ENCODE measurements at places on chromosomes 1 and 21. TPM values are rescaled to one million over a fixed set of nuclear protein-coding genes. Genes with fewer than 3 reads are reported as not detected.

Gene SLC6A9
- polyA plus RNA-seq: not detected

Gene CRTC2
- polyA plus RNA-seq: 40.7 TPM

Gene TAF5L
- polyA plus RNA-seq: 7.8 TPM

Gene VANGL2
- polyA plus RNA-seq: 0.05 TPM

Gene CASP9
- polyA plus RNA-seq: 17.7 TPM

Gene EFNA1
- polyA plus RNA-seq: not detected

Gene SH3D21
- polyA plus RNA-seq: 0.51 TPM

Gene BRDT
- not detected for polyA plus RNA-seq

Gene GPR153
- polyA plus RNA-seq: not detected

Gene WDR64
- polyA plus RNA-seq: not detected

Gene TNFRSF18
- polyA plus RNA-seq: 8.4 TPM

Gene PHTF1
- polyA plus RNA-seq: 10.4 TPM

Gene LMOD1
- polyA plus RNA-seq: not detected

Gene NPL
- polyA plus RNA-seq: 5.7 TPM

Gene FAM229A
- polyA plus RNA-seq: 0.53 TPM

Gene FAM72D
- not detected for polyA plus RNA-seq

Gene SELE
- not detected for polyA plus RNA-seq

Gene PLEKHM2
- polyA plus RNA-seq: 13.7 TPM

Gene SPATA46
- polyA plus RNA-seq: not detected

Gene ORC1
- not detected for polyA plus RNA-seq

Gene AUNIP
- polyA plus RNA-seq: not detected

Gene OPRD1
- not detected for polyA plus RNA-seq

Gene KCNK1
- not detected for polyA plus RNA-seq

Gene TTC24
- polyA plus RNA-seq: 2.4 TPM

Gene OR10Z1
- not detected for polyA plus RNA-seq

Gene ASCL5
- polyA plus RNA-seq: not detected

Gene SV2A
- polyA plus RNA-seq: not detected

Gene COL16A1
- polyA plus RNA-seq: 1.2 TPM

Gene SHISA4
- polyA plus RNA-seq: not detected

Gene KCNE2
- not detected for polyA plus RNA-seq

Gene FAM131C
- polyA plus RNA-seq: not detected

Gene OLIG2
- polyA plus RNA-seq: not detected
